ENCODE measurements at places on chromosomes 11 and 22. TPM values are rescaled to one million over a fixed set of nuclear protein-coding genes. Genes with fewer than 3 reads are reported as not detected.

The NLRX1 gene
- total RNA-seq, result 10.2 TPM

DNA sequence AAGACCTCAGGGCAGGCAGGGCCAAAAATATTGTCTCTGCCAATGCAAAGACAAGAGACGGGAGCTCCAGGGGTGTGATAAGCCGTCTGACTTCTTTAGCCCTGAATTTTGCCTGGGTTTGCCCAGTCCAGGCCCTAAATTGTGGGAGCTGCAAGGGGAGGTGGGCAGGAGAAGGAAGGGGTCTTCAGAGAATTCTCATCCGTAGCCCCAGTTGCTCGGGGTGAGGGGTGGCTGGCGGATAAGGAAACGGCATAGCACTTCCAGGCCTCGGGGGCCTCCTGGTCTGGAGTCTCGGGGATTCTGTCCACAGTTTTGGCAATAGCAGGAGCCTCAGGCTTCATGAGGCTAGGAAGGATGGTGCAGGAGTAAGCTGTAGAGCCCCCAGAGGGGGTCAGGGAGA, 7.4 kb downstream of the CD5 start:
- DNase-seq, result no peak
- H3K27ac ChIP-seq, result no peak overlapping the region
- no peaks in the 10 kb centered on the region for H3K27me3 ChIP-seq

DNA sequence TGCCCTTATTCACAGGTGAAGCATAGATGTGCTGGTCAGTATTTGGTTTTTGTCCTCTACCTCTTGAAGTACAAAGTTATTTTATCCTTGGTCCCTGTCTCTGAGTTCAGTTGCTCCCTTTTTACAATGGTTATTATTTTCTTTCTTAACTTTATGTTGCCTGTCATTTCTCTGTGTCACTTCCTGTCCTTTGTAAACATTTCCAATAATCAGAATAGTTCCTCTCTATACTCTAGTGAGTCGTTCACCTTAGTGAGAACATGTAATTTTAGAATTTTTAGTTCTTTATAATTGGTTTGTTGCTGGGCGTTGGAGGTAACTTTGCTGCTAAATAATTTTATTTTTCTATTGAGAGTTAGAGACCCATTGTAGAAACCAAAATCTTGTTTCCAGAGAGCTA, 16.0 kb downstream of the CSTPP1 start:
- H3K4me1 ChIP-seq, result no peaks in the 10 kb centered on the region
- no peak for DNase-seq
- H3K27ac ChIP-seq, result no peak overlapping the region
- H3K27me3 ChIP-seq, result no peaks in the 10 kb centered on the region

DNA sequence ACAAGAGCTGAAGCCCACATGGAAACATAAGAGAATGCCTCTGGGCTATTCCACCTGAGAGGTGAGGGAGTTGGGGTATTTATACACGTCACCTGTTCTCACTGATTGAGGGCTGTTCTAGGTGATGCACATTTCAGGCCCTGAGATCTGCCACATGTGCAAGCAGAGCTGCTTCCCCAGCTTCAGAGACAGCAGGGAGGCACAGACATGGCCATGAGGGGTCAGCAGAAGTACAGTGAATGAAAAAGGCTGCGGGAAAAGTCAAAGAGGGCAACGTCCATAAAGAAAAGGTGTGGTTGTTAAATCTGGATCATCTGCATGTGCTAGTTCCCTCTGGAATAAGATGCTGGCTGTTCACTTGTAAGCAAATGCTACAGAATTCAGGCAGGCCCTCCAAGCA, 75.4 kb downstream of the GAB4 start:
- H3K4me3 ChIP-seq, result no peak overlapping the region
- no peaks in the 10 kb centered on the region for H3K4me1 ChIP-seq
- no peaks in the 10 kb centered on the region for H3K36me3 ChIP-seq
- no peak overlapping the region for H3K27ac ChIP-seq

- peak; percentile 79 for DNase-seq
Observed at GRCh38 chr22:39266398-39267030, 21.7 kb upstream of the PDGFB start.

The RIMBP3B gene
- 0.18 TPM for total RNA-seq

- DNase-seq, result no peak
- no peaks in the 10 kb centered on the region for H3K36me3 ChIP-seq
- H3K4me3 ChIP-seq, result peak within 1 kb of the TSS; percentile 40
Observed at GRCh38 chr11:17476317-17477083, at the start of gene ABCC8. Gene ABCC8, minus strand, starts transcription at chr11:17476845. Its CDS starts 69 bp downstream, at chr11:17476776.

The KCTD14 gene
- total RNA-seq, result 0.89 TPM

The MGAT3 gene
- total RNA-seq, result 1.7 TPM

- no peak overlapping the region for H3K4me3 ChIP-seq
- no peaks in the 10 kb centered on the region for H3K4me1 ChIP-seq
- no peak overlapping the region for H3K27ac ChIP-seq
- H3K36me3 ChIP-seq, result no peaks in the 10 kb centered on the region
- DNase-seq, result no peak
Observed at GRCh38 chr22:17303840-17304779, 65.2 kb upstream of the CECR2 start.

The PGR gene
- under 0.01 TPM for total RNA-seq

The PLAAT4 gene
- total RNA-seq, result 5.9 TPM

GRCh38 chr11:85299258-85299942, 327.7 kb downstream of the DLG2 start:
- H3K27me3 ChIP-seq, result no peaks in the 10 kb centered on the region
- no peak overlapping the region for H3K4me3 ChIP-seq
- no peak overlapping the region for H3K27ac ChIP-seq
- no peaks in the 10 kb centered on the region for H3K4me1 ChIP-seq

The MYBPC3 gene
- total RNA-seq, result 0.13 TPM

GRCh38 chr22:46069521-46070214, 80.7 kb upstream of the PPARA start:
- peaks cover 1% of the 10 kb centered on the region for H3K27me3 ChIP-seq
- H3K27ac ChIP-seq, result peak overlapping the region; percentile 93
- H3K4me3 ChIP-seq, result peak overlapping the region; percentile 89

DNA sequence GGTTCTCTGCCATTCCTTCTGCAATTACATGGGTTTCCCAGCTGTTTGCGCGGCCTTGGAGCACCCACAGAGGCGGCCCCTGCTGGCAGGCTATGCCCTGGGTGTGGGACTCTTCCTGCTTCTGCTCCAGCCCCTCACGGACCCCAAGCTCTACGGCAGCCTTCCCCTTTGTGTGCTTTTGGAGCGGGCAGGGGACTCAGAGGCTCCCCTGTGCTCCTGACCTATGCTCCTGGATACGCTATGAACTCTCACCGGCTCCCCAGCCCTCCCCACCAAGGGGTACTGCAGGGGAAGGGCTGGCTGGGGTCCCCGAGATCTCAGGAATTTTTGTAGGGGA, 2.6 kb downstream of the RCE1 start:
- H3K27me3 ChIP-seq, result no peaks in the 10 kb centered on the region
- H3K27ac ChIP-seq, result no peak overlapping the region
- peaks cover 23% of the 10 kb centered on the region for H3K4me1 ChIP-seq
- peak; percentile 3 for DNase-seq
- H3K4me3 ChIP-seq, result no peak overlapping the region

The CSRP3 gene
- 570 TPM for total RNA-seq

DNA sequence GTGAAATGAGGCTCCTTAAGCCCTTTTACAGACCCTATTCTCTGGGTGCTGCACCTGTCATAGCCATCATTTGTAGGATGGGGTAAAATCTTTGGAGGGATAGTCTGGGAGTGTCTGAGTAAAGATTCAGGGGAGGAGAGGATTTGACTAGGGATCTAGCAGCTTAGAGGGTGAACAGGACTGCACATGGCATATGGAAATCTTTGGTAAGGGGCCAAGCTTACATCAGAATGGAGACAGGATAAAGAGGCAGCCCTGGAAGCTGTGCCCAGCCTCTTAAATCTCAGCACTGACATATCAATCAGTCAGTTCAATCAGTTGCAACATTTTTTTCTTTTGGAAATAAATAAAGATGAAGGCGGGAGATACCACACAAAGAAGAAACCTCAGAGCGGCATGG, 301.8 kb upstream of the CADM1 start:
- no peaks in the 10 kb centered on the region for H3K36me3 ChIP-seq
- no peak overlapping the region for H3K27ac ChIP-seq

GRCh38 chr11:68596231-68596630, 88.1 kb upstream of the GAL start:
- DNase-seq, result no peak
- no peak overlapping the region for H3K4me3 ChIP-seq
- H3K27ac ChIP-seq, result no peak overlapping the region
- H3K4me1 ChIP-seq, result no peaks in the 10 kb centered on the region
- no peaks in the 10 kb centered on the region for H3K27me3 ChIP-seq
- H3K36me3 ChIP-seq, result peaks cover 65% of the 10 kb centered on the region
